ENCODE measurements at places on chromosomes 5 and 9. TPM values are rescaled to one million over a fixed set of nuclear protein-coding genes. Genes with fewer than 3 reads are reported as not detected.

ZDHHC11B gene
- total RNA-seq: 2.4 TPM

GPR107 gene
- 25.1 TPM for total RNA-seq

NDUFS4 gene
- total RNA-seq: 47.4 TPM

GRCh38 chr9:88873635-88874034, 117.6 kb upstream of the S1PR3 start:
- no peaks in the 10 kb centered on the region for H3K36me3 ChIP-seq
- H3K4me1 ChIP-seq: no peaks in the 10 kb centered on the region
- peaks cover 12% of the 10 kb centered on the region for H3K27me3 ChIP-seq
- H3K4me3 ChIP-seq: no peak overlapping the region
- H3K27ac ChIP-seq: no peak overlapping the region
- no peak for DNase-seq

GRCh38 chr9:2966565-2967300, 122.8 kb upstream of the PUM3 start:
- no peaks in the 10 kb centered on the region for H3K27me3 ChIP-seq
- H3K4me1 ChIP-seq: no peaks in the 10 kb centered on the region
- H3K27ac ChIP-seq: no peak overlapping the region
- no peak for DNase-seq

DNA sequence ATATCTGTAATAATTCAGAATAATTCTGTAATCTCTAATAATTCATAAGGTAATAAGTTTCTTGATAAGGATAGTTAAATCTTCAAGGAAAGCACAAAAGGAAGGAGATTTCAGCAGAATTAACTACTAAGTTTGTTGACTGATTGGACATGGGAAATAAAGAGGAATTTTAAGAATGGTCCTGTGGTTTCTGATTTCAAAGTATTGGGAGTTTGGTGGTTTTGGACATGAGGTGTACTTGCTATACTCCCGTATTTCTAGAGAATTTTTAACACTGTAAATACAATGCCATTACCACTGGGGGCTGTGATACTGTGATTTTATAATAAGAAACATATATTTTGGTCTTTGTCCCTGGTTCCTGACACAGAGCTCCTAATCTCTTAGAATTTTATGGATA, 123.9 kb downstream of the UNC13B start:
- H3K36me3 ChIP-seq: no peaks in the 10 kb centered on the region
- H3K27ac ChIP-seq: no peak overlapping the region
- no peaks in the 10 kb centered on the region for H3K4me1 ChIP-seq
- no peak for DNase-seq
- peaks cover 18% of the 10 kb centered on the region for H3K27me3 ChIP-seq
- H3K4me3 ChIP-seq: no peak overlapping the region

GRCh38 chr5:7762267-7762666, 88.7 kb downstream of the CFAP90 start:
- no peak for DNase-seq
- H3K4me1 ChIP-seq: no peaks in the 10 kb centered on the region
- H3K27me3 ChIP-seq: peaks cover 22% of the 10 kb centered on the region
- H3K4me3 ChIP-seq: no peak overlapping the region
- no peaks in the 10 kb centered on the region for H3K36me3 ChIP-seq

- no peak overlapping the region for H3K27ac ChIP-seq
- no peak for DNase-seq
- H3K36me3 ChIP-seq: no peaks in the 10 kb centered on the region
Observed at GRCh38 chr5:116810951-116811350, 236.3 kb upstream of the SEMA6A start.

Data from activated naive CD8-positive, alpha-beta T cell treated with anti-CD3 and anti-CD28 coated beads, Interleukin-2, amount 10 ng/mL, durations not matched to agents 7 days and 5 days (primary cell).